ENCODE measurements at places on chromosomes 16 and 17. TPM values are rescaled to one million over a fixed set of nuclear protein-coding genes. Genes with fewer than 3 reads are reported as not detected.

- H3K36me3 ChIP-seq: no peaks in the 10 kb centered on the region
- no peak for DNase-seq
- no peak overlapping the region for H3K27ac ChIP-seq
- peaks cover 4% of the 10 kb centered on the region for H3K4me1 ChIP-seq
- H3K4me3 ChIP-seq: no peak overlapping the region
Observed at GRCh38 chr17:68450391-68450790, 6.9 kb downstream of the WIPI1 start.

The MYOCD gene
- total RNA-seq: not detected

DNA sequence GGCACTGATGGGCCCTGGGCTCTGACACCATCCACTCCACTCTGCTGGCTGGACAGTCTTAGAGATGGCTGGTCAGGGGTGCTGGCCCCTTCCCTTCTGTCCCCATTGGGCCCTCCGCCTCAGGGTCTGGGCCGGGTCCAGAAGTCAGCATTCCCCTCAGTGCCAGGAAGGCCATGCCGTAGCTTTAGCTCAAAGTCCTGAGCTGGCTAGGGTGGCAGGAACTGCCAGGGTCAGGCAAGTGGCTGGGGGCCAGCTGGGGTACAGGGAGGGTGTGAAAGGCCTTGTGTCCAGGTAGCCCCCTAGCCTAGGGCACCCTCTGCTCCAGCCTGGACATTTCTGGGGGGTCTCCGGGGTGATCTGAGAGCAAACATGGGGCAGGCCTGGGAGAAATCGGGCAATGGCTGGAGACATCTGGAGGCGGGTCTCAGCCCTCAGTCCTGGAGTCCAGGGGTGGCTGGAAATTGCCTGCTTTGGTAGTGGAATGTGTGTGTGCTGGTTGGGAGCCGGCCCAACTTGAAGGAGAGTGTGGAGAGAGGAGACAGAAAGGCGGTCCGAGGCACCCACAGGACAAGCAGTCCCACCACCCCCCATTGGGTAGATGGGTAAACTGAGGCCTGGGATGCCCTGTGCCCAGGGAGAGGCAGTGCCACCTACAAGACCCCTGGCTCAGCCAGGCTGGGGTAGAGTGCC is 32.5 kb downstream of the TPSG1 start:
- H3K27ac ChIP-seq: no peak overlapping the region
- no peaks in the 10 kb centered on the region for H3K36me3 ChIP-seq
- H3K4me3 ChIP-seq: no peak overlapping the region
- no peaks in the 10 kb centered on the region for H3K27me3 ChIP-seq

DNA sequence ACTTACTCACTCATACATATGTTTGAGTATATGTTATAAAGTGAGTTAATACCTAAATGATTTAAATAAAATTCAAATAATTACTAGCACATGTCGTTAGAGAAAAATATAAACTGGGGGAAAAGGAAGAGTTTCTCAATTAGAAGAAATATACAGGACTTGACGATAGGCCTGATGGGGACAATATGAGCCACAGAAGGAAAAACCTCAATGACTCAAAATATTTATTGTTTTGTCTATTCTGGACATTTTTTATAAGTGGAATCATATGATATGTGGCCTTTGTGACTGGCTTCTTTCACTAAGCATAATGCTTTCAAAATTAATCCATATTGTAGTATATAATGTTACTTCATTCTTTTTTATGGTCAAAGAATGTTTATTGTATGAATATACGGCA is 339.2 kb upstream of the PMFBP1 start:
- no peak overlapping the region for H3K27ac ChIP-seq
- no peak overlapping the region for H3K4me3 ChIP-seq
- H3K36me3 ChIP-seq: no peaks in the 10 kb centered on the region
- H3K4me1 ChIP-seq: no peaks in the 10 kb centered on the region

GRCh38 chr16:86018941-86019340 is 120.0 kb downstream of the IRF8 start:
- no peak overlapping the region for H3K4me3 ChIP-seq
- peaks cover 38% of the 10 kb centered on the region for H3K27me3 ChIP-seq
- no peak for DNase-seq

GRCh38 chr17:48174833-48175523 is 67.4 kb downstream of the SNX11 start:
- H3K27me3 ChIP-seq: no peaks in the 10 kb centered on the region
- no peak overlapping the region for H3K4me3 ChIP-seq
- peaks cover 7% of the 10 kb centered on the region for H3K36me3 ChIP-seq
- H3K4me1 ChIP-seq: peaks cover 15% of the 10 kb centered on the region
- DNase-seq: no peak

The TCAP gene
- total RNA-seq: 10.3 TPM

GRCh38 chr17:19867329-19868078 is at the start of gene ULK2:
TSS of gene ULK2 (minus strand) at chr17:19867936. CDS start at chr17:19867417, 519 bp downstream.
- peak within 1 kb of the TSS; percentile 88 for H3K27ac ChIP-seq
- H3K27me3 ChIP-seq: no peaks in the 10 kb centered on the region
- H3K4me3 ChIP-seq: peak within 1 kb of the TSS; percentile 87
- no peaks in the 10 kb centered on the region for H3K36me3 ChIP-seq

The ITGAD gene
- total RNA-seq: not detected

DNA sequence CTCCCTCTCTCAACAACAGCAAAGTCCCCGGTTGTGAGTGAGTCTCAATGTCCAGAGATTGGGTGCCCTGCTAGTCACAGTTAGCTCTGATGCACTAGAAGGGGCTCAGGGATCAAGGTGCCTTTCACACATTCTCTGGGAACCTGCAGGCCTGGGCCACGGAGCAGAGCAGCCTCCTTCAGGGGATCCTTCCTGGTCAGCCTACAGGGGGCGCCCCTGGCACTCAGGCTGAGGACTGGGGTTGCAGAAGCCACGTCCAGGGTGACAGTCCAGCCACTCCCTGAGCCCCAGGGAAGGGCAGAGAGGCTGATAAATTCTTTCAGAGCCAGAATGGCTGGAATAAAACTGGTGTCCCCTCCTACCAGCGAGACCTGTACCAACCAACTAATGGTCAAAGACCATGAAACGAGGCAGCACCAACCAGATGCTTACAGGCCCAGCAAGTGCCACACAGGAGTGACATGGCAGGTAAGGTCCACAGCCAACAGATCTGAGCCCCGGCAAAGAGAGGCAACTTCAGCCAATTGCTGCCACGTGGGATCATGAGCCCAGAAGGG is 43.5 kb downstream of the ST3GAL2 start:
- peaks cover 6% of the 10 kb centered on the region for H3K4me1 ChIP-seq
- H3K27ac ChIP-seq: no peak overlapping the region
- no peaks in the 10 kb centered on the region for H3K36me3 ChIP-seq
- H3K27me3 ChIP-seq: no peaks in the 10 kb centered on the region
- DNase-seq: peak; percentile 76
- H3K4me3 ChIP-seq: no peak overlapping the region

The SLC43A2 gene
- 20.7 TPM for total RNA-seq

The GPR179 gene
- total RNA-seq: 0.11 TPM

GRCh38 chr16:84952335-84953189 is 58.8 kb downstream of the ZDHHC7 start:
- H3K36me3 ChIP-seq: no peaks in the 10 kb centered on the region
- peak; percentile 76 for DNase-seq
- peaks cover 6% of the 10 kb centered on the region for H3K4me1 ChIP-seq
- peaks cover 2% of the 10 kb centered on the region for H3K27me3 ChIP-seq

The FOXC2 gene
- total RNA-seq: not detected

GRCh38 chr16:14496786-14497185 is 133.3 kb downstream of the PARN start:
- H3K4me3 ChIP-seq: no peak overlapping the region
- H3K27ac ChIP-seq: no peak overlapping the region
- peaks cover 35% of the 10 kb centered on the region for H3K4me1 ChIP-seq
- H3K36me3 ChIP-seq: no peaks in the 10 kb centered on the region
- no peak for DNase-seq

- H3K36me3 ChIP-seq: no peaks in the 10 kb centered on the region
- H3K4me3 ChIP-seq: no peak overlapping the region
- DNase-seq: no peak
- H3K27me3 ChIP-seq: no peaks in the 10 kb centered on the region
- H3K27ac ChIP-seq: no peak overlapping the region
Observed at GRCh38 chr16:59432896-59433295, 698.8 kb upstream of the GOT2 start.

DNA sequence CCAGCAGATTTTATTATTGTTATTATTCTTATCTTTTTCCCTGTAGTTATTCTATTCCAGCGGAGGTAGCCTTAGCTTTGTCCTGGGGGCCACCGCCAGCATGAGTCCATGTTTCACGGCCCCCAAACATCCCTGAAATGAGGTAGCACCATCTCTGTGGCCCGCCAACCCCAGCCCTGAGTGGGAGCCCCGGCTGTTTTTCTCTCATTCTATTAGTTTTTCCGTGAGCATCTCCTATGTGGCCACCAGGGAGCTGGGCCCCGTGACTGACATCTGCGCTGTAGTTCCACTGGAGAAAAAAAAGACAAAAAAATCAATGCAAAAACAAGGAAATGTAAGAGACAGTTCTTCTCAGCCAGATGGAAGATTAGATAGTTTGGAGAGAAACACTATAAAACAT is 43.5 kb upstream of the IL34 start:
- DNase-seq: no peak
- no peaks in the 10 kb centered on the region for H3K4me1 ChIP-seq
- H3K27me3 ChIP-seq: peaks cover 11% of the 10 kb centered on the region
- H3K4me3 ChIP-seq: no peak overlapping the region

The SMIM5 gene
- total RNA-seq: 1.3 TPM

DNA sequence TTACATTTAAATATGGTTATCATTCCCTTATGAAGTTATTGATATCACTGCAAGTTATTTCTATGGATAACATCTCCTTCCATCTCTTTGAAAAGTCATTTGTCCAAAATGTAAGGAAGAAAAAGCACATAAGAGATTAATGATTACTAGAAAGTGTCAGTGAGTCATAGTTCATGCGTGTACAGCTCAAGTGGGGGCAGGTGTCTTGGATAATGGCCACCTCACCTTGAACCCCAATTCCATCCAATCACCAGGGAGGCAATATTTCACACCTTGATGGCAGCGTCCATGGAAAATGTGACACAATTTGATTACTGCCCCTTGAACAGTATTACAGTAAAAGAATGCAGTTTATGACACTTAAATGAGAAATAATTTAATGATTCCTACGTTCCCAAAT is 358.3 kb upstream of the SOX9 start:
- no peak for DNase-seq
- H3K4me1 ChIP-seq: no peaks in the 10 kb centered on the region
- H3K36me3 ChIP-seq: no peaks in the 10 kb centered on the region
- no peak overlapping the region for H3K27ac ChIP-seq
- peaks cover 4% of the 10 kb centered on the region for H3K27me3 ChIP-seq

GRCh38 chr16:89704281-89704680 is 2.8 kb upstream of the SPATA2L start:
- H3K27me3 ChIP-seq: no peaks in the 10 kb centered on the region
- peaks cover 28% of the 10 kb centered on the region for H3K4me1 ChIP-seq
- H3K4me3 ChIP-seq: no peak overlapping the region
- no peak for DNase-seq
- H3K36me3 ChIP-seq: no peaks in the 10 kb centered on the region

GRCh38 chr17:29256735-29257466 is 10.2 kb downstream of the CRYBA1 start:
- H3K36me3 ChIP-seq: no peaks in the 10 kb centered on the region
- peak overlapping the region; percentile 87 for H3K27ac ChIP-seq
- no peak for DNase-seq
- H3K27me3 ChIP-seq: no peaks in the 10 kb centered on the region
- peaks cover 24% of the 10 kb centered on the region for H3K4me1 ChIP-seq

DNA sequence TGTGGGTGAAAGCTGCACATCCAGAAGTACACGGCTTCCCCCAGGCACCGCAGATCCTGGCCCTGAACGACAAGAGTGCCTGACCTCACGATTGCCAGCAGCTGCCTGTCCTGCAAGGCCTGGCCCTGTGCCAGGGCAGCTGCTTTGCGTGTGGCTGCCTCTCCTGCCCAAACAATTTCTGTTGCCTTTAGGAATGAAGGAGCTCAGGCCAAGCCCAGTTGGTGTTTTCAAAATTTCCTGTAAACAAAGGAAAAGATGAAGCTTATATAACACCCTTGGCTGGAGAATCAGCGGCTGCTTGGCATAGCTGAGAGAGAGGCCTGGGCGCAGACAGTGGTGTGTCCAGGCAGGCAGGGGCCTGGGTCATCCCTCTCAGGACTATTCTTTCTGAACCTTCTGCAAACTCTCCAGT is 11.7 kb upstream of the SLC47A2 start:
- H3K4me3 ChIP-seq: no peak overlapping the region
- H3K27ac ChIP-seq: no peak overlapping the region
- no peaks in the 10 kb centered on the region for H3K27me3 ChIP-seq
- no peaks in the 10 kb centered on the region for H3K36me3 ChIP-seq

- H3K4me3 ChIP-seq: no peak overlapping the region
- H3K27ac ChIP-seq: no peak overlapping the region
- peaks cover 5% of the 10 kb centered on the region for H3K36me3 ChIP-seq
- H3K4me1 ChIP-seq: peaks cover 73% of the 10 kb centered on the region
Observed at GRCh38 chr16:23934610-23935236, 98.9 kb downstream of the PRKCB start.

The TLCD2 gene
- total RNA-seq: not detected

DNA sequence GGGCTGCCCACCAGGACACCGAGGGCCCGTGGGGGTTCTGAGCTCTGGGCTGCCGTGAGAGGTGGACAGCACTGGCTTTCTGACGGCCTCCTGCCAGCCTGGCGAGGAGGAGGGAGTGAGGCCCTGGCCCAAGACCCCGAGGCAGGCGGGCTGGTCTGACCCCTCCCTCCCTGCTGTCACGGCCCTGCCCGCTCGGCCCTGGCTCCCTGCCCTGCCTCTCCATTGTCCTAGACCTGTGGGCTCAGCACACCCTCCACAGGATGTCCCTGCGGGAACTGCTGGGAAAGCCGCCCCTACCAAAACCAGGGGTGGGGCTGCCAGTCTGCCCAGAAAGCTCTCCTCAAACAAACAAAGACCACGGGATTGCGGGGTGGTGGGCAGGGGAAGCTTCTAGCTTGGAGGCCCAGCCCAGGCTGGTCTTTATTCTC is 20.7 kb downstream of the SPNS2 start:
- no peaks in the 10 kb centered on the region for H3K36me3 ChIP-seq
- no peaks in the 10 kb centered on the region for H3K27me3 ChIP-seq
- no peak overlapping the region for H3K27ac ChIP-seq
- no peak for DNase-seq
- H3K4me1 ChIP-seq: no peaks in the 10 kb centered on the region

DNA sequence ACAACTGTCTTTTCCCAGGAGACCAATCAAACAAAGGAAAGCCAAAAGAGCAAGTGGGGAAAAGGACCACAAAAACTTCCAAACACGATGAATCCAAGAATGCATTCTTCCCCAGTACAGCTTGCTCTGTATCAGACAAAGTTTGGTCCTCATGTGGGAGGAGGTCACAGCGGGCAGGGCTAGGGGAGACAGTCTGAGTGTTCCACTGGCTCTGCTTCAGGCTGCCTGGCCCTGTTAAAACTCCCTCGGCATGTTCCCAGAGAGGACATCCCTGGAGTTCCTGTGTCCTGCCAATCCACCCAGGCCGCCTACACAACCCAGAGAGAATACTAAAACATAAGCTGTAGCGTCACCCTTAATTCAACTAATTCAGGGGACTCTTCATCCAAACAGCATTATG is 415.1 kb upstream of the DYNLRB2 start:
- H3K27me3 ChIP-seq: peaks cover 6% of the 10 kb centered on the region
- H3K36me3 ChIP-seq: no peaks in the 10 kb centered on the region
- no peak overlapping the region for H3K4me3 ChIP-seq
- no peak for DNase-seq
